Activated CD4-positive, CD25-positive, alpha-beta regulatory T cell (primary cell): ENCODE measurements at places on chromosomes 12 and 14.

- DNase-seq: peak; percentile 3
Observed at GRCh38 chr12:69070319-69071090, 137.5 kb upstream of the CPM start.

DNA sequence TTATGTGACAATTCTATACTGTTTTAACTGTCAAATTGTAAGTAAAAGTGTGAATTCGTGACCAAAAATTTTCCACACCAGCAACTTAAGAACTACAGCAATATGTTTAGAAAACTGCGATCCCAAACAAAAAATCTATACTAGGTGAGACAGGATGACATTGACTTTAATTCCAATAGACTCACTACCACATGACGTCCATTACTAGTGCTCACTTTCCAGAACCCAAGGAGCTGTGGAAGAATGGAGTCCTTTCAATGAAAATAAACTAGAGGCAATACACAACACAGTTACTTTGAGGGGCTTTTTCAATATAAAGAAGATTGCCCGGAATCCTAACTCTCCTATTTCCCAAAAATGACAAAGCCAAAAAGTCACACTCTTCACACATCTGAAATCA is 1.4 kb downstream of the EPS8 start:
- DNase-seq: no peak

DNA sequence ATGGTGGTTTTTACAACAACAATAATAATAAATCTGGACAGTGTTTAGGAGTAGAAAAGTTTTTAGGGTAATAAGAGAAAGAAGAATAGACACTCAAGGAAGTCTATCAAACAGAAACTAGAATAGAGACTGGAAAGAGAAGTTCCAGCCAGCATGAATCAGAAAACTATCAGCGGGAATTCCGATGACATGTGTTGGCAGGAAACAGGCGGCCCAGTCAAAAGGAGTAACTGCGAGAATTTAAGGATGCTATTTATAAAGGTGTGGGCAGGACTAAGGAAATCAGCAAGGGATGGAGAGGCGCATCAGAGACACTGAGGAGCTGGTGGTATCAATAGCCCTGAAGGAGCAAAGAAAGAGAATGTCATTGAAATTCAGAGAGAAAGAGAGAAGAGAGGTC is 89.9 kb downstream of the TBX5 start:
- no peak for DNase-seq

DNA sequence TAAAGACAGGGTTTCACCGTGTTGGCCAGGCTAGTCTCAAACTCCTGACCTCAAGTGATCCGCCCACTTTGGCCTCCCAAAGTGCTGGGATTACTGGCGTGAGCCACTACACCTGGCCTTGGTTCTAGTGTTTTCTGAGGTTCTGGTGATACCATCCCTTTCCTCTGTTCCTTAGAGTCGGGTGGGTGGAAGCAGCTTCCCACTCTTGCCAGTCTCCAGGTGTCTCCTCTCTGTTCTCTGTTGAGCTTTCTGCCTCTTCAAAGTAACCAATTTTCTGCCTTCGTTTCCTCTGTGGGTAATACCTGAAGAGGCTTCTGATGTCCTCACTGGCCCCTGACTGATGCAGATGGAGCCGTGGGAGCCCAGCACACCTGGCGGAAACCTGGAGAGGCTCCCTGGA is 53.4 kb upstream of the LHX5 start:
- DNase-seq: no peak

GRCh38 chr12:72201457-72201856 is 70.7 kb upstream of the TRHDE start:
- DNase-seq: no peak

DNA sequence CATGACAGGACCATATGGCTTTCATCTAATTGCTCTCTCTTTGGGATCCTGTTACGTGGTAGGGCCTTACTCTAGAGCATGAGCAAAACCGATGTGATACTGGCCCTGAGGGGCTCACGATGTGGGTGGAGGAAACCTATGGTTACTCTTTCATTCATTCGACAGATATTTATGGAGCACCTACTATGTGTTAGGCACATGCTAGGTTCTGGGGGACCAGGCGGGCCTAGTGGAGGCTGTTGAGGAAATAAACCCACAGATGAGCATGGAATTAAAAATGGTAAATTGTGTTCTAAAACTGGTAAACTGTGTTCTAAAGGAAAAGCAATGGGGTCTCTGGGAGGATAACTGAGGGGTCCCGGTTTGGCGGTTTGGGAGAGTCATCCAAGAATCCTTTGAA is 14.8 kb downstream of the SH2B3 start:
- DNase-seq: no peak
